ENCODE measurements at places on chromosomes 4 and X.

DNA sequence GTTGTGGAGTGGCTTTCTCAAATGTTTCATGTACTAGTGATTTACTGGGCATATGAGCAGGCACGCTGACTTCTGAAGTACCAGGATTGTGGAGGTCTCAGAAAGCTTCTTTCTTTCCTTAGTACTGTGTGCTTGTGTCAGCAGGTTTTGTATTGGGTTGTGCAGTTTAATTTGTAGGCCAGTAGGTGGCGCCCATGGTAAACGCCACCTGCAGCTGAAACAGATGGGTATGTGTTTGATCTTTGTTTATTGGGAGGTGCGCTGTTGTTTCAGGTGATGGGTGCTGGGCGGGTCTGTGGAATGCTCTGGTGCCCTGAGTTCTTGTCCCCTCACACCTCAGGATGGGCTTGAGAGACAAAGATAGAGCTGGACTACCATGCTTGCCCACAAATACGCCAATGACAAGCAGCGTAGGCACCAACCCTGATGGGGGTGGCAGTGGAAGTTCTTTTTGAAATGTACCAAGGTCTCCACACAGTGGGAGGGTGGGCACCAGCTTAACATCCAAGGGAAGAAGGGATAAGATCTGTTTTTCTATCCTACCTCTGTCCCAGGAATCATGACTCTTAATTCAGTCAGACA lies 141.5 kb downstream of the RPS6KA6 start:
- no peak for DNase-seq

DNA sequence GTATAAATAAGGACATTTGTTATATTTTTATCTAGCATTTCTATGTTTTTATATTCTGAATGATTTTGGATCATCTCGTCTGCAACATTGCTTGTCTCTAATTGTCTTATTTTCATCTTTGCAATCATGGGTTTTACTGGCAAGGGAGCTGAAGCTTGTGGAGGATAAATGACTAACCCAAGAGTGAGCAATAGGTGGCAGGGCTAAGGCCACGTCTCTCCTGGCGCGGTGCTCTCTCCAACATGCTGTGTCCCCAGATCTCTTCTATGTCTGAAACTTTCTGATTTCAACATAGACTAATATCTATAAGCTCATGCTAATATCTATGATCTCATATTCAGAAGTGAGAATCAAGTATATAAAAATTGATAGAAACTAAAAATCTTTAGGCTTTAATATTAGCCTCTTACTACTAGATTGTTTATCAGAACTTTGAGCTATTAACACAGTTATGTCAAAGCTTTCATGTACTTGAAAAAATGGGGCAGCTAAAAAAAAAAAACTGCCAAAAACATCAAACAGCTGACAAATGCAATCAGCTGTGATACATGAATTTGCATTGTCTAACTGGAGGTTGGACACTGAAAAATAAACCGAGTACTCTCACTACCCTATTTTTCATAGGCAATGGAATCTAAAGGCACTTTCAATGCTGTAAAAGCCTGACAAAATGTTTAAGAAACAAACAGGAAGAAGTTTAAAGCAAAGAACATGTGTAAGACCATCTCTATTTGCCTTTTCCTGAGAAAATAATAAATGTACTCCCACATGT lies 169.2 kb downstream of the TMA16 start:
- no peak for DNase-seq

DNA sequence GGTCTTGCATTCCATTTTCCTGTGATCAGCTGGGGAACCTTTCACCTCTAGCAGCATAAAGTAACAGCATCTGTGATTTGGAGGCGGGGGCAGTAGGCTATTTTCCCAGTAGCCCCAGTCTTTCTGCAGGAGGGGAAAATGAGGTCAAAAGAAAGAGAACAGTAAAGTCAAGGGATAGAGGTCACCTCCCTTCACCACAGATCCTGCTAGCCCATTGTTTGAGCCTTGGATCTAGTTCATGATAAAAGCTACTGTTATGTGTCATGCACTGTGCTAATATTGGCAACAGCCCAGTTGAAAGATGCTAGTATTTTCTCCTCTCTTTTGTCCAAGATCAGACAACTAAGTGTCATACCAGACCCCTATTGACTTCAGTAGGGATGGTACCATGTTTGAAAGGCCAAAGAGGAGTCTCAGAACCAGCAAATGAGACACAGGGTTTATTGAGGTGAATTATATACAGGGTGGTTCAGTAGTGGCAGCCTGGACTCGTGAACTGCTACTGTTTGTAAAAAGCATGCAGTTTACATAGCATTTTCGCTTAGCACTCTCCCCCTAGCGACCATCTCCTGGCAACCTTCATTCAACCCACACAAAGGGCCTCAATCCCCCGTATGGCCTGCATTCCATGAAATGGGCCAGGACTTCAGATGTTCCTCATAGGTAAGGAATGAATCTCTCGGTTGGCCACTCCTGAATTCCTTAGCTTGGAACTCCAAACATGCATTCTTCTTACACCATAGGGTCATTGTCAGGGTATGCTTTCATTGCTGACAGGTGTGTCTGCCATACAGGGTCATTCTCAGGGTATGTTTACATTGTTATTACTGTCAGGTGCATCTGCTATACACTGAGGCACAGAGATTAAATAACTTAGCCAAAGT lies 170.0 kb upstream of the FRMPD4 start:
- no peak for DNase-seq

DNA sequence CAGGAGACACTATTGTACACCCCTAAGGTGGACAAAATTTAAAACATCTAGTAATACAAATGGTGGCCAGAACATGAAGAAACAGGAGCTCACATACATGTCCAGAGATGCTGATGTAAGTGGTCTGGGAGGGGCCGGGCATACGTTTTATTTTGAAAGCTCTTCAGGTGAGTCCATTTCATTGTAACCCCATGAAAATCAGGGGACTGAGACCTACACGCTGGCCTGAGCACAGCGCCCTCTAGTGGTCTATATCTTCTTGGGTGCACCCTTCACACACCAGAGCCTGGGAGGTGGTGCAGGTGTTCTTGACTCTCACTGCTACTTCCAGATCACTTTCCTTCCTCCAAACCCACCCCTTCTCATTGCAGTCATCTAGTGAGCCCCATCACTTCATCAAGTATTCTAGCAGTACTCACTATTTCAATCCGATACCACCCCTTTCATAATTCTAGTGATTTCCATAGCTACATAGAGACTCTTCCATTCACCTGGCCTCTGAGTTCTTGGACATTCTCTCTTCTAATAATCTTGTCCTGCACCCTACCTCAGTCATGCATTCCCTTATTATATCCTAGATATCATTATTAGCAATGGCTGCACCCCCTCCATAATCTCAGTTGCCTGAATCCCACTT lies 4.3 kb upstream of the TLR6 start:
- no peak for DNase-seq

GRCh38 chr4:91298824-91299223 lies 1004.9 kb upstream of the GRID2 start:
- no peak for DNase-seq

GRCh38 chrX:133495464-133496391 lies 80.4 kb upstream of the GPC4 start:
- DNase-seq: peak; percentile 6

DNA sequence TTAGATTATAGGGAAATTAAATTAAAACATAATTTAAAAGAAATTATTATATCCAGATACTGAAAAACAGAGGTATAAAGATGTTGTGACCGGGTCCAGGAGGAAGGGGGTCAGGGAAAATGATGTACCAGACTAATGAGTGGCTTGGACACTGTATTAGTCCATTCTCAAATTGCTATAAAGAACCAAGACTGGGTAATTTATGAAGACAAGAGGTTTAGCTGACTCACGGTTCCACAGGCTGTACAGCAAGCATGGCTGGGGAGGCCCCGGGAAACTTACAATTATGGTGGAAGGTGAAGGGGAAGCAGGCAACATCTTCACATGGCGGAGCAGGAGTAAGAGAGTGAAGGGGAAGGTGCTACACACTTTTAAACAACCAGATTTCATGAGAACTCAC lies 3.4 kb upstream of the FAM9B start:
- no peak for DNase-seq

DNA sequence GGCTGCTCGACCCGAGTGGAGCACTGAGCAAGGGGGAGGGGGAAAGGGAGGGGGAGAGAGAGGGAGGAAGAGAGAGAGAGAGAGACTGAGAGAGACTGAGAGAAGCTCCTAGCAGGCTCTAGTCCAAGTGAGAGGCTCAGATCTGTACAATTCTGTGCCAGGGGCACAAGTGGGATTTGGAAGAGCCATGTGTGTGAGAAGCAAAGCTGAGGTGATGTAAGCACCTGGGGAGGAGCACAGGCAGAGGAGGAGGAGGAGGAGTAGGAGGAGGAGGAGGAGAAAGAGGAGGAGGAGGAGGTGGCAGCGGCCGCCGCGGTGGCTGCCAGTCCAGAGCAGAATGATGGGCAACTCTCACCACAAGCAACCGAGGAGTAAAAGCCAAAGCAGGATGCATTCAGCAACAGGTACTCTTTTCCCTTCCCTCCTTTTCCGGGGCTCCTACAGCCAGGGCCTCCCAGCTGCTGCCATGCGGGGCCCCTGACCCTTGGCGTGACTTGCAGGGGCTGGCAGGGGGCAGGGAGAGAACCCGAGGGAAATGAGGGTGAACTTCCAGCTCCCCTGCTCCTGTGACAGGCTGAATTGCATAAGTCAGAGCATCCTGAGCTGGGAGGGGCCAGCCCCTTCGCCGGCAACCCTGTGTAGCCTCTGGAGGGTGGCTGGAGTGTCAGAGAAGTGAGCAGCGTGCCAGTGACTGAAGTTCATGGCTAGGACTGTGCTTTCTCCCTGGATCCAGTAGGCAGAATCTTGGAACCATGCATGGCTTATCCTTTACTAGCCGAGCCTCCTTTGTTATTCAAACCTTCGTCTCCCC lies 62.2 kb downstream of the RTL5 start:
- no peak for DNase-seq

GRCh38 chr4:121306931-121307330 lies 73.9 kb downstream of the QRFPR start:
- DNase-seq: no peak

GRCh38 chr4:10877076-10877475 lies 192.5 kb upstream of the CLNK start:
- no peak for DNase-seq

DNA sequence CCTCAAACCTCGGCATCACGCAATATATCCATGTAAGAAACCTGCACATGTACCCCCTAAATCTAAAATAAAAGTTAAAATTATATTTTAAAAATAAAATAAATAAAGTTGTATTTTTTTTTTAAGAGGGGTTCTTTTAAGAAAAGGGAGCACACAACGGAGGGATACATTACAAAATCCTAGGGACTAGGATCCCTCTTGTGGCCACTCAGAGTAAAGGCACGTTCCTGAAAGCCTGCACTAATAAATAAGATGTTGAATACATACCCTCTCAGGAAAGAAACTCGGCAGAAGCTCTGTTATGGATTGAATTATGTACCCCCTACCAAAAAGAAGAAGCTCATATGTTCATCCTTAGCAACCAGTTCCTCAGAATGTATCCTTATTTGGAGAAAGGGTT lies 50.9 kb upstream of the PRDX4 start:
- peak; percentile 5 for DNase-seq

DNA sequence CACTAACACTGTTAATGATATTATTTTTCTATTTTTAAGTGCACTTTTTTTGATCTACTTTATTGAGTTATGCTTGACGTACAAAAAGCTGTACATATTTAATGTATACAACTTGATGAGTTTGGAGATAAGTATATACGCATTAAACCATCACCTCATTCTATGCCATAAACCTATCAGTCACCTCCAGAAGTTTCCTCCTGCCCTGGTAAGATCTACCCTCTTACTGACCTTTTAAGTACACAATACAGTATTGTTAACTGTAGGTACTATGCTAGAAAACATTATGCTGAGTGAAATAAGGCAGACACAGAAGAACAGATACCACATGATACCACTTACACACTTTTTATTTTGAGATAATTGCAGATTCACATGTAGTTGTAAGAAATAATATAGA lies 36.9 kb downstream of the INTS6L start:
- no peak for DNase-seq

DNA sequence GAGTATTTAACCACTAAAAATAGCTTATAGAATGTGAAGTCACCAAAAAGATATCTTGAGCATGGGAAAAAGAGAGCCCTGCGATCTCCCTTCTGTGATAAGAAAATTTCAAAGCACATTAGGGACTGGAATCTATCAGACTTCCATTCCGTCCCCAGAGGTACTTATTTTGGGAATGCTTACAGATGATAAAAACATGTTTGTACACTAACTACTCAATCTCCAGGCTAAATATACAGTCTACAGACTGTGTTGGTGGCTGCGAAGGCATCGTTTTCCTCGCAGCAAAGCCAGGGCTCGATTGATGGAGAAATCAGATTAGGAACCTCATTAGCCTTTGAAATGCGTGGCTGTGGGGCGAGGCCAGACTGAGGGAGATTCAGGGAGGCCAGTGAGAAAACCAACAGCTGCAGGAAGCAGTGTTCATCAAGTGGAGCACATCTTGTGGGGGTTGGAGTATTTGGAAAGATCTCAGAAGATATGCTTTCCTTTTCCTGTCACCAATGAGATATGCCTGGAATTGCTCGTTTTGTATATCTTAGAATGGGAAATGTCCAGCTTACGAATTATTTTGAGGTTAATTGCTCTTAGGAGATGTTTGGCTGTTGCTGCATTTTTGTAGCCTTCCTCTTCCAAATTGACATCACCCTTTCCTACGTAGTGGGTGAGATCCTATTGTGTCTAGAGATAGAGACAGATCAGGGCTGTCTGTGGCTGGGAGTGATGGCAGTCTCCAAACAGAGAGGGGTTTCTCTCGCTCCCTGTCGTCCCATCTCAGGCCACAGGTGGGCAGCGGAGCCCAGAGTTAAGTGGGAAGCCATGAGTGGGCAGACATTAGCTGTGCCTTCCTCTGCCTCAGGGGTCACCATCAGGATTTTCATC lies 224.9 kb upstream of the FAT1 start:
- no peak for DNase-seq

DNA sequence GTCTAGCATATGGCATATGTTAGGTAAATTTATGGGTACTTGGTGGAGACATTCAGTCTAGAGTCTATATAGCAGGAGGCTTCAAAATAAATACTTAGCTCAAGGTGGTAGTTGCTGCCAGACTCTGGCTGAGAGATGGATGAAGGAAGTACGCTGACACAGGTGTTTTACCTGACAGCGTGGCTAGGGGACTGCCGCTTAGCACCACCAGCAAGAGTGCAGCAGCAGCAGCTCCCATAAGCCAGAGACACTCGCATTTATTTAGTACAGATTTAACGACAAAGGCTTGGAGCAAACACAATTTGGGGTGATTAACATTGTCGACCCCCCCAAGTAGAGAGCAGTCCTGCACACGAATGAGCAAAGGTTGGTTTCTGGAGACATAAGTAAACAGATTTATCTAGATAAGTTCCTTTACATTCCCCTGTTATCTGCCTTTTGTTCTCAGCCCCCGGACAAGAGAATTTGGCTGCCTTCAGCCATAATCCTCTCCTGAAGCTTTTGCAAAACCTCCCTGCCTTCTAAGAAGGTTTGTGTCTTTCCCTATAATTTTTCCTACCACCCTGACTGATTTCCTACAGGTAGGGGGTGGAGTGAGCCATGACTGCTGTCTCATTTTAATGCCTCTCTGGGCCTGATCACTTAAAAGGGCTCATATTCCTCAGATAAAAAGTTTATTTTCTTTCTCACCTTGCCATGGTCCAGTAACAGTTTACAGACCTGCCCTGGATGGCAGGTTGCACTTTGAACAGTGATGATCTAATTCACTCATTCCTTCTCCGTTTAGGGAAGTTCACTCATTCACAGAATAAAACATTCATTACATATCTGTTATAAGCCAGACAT lies 64.6 kb downstream of the RHOH start:
- DNase-seq: no peak
